ENCODE measurements at places on chromosomes 2 and 18. TPM values are rescaled to one million over a fixed set of nuclear protein-coding genes. Genes with fewer than 3 reads are reported as not detected.
A peak's percentile ranks its signal among the peaks of the same experiment; 100 is the strongest.

- no peak for DNase-seq
Observed at GRCh38 chr2:126906781-126907180, 8.1 kb downstream of the TEX51 start.

DNA sequence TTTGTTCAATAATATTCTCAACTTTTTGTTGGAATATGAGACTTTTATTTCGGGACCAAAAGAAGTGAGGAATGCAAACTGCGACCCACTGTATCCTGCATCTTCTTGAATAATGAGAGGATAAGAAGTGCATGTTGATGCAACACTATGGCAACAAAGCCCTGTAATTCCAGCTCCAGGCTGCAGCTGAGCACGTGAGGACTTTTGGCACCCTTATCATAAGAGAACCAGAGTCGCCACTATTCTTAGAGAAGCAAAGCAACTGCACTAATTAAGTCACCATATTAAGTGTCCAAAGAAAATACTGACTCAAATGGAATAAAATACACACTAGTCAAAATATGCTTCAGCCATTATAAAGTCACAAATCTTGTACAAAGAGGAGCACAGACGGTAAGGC is 65.8 kb downstream of the FAM210A start:
- no peak for DNase-seq

DNA sequence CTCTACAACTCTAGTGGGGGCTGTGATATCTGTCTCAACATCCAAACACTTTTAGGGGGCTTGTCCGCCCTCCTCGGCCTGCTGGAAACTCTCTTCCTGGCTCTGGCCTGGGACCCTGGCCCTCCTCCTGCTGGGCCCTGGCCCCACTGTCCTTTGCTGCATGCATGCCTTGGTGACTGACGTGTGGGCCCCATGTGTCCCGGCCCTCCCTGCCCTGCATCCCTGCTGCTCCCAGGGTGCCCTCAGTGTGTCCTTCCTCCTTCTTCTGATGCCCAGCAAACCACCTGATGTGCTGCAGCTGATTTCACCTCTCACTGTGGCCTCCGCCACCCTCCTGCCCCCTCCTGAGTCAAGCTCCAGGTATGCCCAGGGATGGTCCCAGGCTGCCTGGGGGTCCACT is 101.7 kb downstream of the SEPTIN10 start:
- no peak for DNase-seq

- DNase-seq, result peak; percentile 31
Observed at GRCh38 chr2:88919087-88919738, 227.7 kb downstream of the RPIA start.

GRCh38 chr2:241904791-241905710 is 35.5 kb downstream of the RTP5 start:
- no peak for DNase-seq

GRCh38 chr2:61775956-61776570 is 77.8 kb downstream of the FAM161A start:
- DNase-seq, result no peak

DNA sequence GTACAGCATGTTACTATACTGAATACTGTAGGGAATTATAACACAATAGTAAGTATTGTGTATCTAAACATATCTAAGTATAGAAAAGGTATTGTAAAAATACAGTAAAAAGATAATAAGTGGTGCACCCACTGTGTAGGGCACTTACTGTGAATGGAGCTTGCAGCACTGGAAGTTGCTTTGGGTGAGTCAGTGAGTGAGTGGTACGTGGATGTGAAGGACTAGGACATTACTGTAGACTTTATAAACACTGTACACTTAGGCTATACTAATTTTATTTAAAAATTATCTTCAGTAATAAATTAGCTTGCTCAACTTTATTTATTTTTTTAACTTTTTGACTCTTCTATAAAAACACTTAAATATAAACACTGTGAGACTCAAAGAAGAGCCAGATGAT is 82.6 kb downstream of the MTA3 start:
- no peak for DNase-seq

GRCh38 chr2:136361521-136361920 is 243.6 kb upstream of the CXCR4 start:
- no peak for DNase-seq

GRCh38 chr18:10727477-10727876 is 201.7 kb downstream of the NAPG start:
- DNase-seq, result no peak

DNA sequence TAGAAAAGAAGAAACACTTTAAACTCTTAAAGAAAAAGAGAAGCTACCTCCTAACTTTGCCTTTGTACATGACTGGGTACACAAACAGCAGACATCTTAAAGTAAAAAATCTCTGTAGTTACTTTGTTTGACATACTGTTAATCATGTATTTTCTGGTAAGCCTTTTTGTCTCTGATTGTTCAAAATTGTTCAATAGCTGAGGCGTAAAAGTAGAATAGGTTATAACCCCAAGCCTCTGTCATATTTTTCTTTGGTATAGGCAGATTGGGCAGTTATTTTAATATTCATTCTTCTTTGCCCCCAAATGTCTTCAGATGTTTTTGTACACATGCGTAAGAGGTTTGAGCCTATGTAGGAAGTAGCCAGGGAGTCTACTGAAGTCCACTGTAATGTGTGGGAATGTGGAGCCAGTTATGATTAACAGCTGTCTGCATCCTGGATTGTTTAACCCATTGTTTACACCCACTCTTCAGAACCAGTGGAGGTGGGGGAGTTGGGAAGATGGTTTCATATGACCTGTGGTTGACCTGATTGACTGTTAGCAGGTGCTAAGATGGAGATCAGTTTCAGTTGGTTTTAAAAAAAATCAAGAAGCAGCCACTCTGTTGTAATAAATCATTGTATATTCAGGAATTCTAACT is 150.5 kb downstream of the TANC1 start:
- DNase-seq, result no peak

DNA sequence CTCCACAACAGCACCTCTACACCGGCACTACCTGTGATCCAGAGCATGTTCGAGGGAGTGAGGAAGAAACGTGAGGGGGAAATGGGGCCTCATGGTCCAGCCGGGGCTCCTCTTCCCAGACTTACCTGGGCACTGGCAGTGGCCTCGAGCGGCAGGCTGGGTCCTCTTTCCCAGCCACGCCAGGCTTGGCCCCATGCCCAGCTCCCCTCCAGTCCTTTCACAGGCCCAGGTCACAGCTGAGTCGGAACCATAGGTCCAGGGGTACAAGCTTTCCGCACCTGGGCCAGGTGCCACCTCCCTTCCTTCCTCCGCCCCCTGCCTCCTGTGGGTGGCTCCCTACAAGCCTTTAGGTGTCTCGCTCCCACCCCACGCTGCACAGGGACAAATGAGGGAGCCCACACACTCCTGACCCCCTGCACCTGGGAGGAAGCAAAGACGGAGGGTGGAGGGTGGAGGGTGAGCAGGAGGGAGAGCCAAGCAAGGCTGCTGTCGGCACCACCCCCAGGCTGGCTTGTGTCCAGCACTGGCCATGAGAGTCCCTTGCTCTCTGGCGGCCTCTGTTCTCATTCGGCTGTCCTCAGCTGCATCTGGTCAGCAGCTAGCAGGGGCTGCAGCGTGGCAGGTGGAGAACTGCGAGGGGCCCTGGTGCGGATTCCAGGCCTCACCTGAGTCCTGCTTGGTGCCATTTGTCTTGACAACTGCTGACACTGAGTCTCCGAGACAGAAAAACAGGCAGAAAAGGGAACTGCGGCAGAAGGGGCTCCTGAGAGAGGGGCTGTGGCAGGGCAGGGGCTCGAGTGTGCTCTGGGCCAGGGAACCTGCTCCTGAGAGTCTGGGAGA is 26.8 kb downstream of the ADRA2B start:
- no peak for DNase-seq

ABCG8 gene
- total RNA-seq, result 8.8 TPM

EPB41L3 gene
- total RNA-seq, result not detected

ANKRD30BL gene
- total RNA-seq, result not detected

ARHGAP25 gene
- total RNA-seq, result not detected

CDH19 gene
- not detected for total RNA-seq

REG3G gene
- not detected for total RNA-seq
